ENCODE measurements at places on chromosomes 6 and 20.
A peak's percentile ranks its signal among the peaks of the same experiment; 100 is the strongest.

DNA sequence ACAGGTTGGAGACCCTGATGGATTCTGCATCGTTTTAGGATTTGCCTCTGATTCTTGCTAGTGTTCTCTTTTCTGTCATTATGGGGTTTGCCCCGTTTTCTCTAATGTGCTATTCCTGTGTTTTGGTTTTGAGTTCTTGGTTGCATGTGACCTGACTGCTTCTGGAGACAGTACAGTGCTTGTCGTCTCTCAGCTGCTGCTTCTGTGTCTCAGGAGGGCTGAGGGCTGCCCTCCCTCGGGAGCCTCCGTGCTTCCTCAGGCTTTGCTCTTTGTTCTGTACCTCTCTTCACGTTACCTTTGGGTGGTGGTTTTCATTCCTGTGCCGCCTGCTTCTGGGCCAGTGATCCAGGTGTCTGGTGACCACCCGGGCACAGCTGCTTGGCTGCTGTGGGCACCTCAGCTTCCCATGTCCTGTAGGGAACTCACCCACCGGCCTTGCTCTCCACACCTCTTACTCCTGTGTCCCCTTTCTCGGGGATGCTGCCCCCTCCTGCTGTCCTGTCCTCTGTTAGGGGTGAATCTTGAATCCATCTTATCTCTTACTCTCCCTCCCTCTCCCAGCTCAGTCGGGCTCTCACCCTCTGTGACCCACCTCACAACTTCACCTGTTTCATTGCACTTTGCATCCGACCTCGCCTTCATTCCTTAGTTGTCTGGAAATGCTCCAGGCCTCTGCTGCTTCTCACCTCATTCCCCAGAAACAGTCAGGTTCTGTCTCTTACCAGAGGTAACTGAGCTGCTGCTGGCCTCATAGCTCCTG lies 33.2 kb downstream of the PANK2 start:
- peak; percentile 30 for DNase-seq

DNA sequence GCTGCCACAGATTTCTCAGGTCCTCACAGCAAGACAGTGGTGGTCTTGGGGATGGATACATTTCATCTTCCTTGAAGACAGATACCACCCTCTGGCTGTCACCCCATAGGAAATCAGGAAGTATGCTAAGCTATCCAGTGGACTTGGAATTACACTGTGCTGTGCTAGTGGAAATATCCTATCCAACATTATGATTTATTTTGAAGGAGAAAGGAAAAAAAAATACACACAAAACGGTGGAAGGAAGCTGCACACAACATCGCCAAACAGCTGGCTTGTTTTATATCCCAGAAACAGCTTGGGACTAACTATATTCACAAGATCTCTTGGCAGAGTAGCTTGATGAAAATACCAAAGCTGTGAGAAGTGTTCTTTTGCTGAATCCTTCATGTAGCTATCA lies 257.6 kb downstream of the LAMA2 start:
- DNase-seq: no peak

GRCh38 chr6:40371621-40372020 lies 215.5 kb downstream of the LRFN2 start:
- DNase-seq: no peak

GRCh38 chr20:42703744-42704143 lies 486.0 kb downstream of the PTPRT start:
- DNase-seq: no peak

- DNase-seq: no peak
Observed at GRCh38 chr6:67538032-67538431, 1097.0 kb upstream of the ADGRB3 start.

DNA sequence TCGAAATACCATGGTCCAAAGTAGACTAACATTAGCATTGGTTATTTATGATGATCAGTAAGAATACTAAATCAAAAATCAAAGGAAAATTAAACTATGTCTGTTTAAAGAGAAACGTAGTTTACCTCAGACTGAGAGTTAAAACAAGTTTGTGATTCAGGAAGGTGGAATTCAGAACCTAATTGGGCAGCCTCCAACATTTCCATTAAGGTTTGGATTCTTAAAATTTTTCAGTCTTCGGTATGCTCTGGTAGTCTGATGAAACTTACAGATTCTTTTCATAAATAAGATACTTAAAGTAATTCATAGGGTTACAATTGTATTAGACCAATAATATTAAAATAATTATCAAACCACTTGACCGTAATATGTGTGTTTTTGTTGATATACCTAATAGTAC lies 18.6 kb downstream of the HFE start:
- no peak for DNase-seq

DNA sequence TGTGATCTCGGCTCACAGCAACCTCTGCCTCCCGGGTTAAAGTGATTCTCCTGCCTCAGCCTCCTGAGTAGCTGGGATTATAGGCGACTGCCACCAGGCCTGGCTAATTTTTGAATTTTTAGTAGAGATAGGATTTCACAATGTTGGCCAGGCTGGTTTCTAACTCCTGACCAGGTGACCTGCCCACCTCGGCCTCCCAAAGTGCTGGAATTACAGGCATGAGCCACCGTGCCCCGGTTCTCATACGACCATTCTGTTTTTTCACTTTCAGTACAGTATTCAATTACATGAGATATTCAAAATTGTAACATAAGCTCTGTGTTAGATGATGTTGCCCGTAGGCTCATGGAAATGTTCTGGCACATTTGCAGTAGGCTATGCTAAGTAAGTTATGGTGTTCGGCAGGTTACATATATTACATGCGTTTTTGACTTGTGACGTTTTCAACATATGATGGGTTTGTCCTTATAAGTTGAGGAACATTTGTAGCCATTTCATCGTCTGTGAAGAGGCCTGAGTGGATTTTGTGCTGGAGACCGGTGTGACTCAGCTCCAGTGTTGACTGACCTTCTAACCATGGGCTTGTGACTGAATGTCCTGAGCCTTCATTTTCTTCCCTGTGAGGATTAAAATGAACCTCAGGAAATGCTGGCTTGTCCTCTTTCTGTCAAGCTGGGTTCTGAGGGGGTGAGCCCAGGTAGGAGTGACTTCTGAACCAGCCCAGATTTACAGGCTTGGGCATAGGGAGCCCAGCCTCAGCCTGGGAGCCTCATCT lies 12.2 kb downstream of the PPARD start:
- DNase-seq: no peak

- no peak for DNase-seq
Observed at GRCh38 chr20:38843346-38843745, 37.8 kb downstream of the PPP1R16B start.

- no peak for DNase-seq
Observed at GRCh38 chr6:67818322-67818721, 816.8 kb upstream of the ADGRB3 start.

- no peak for DNase-seq
Observed at GRCh38 chr6:129009851-129010250, 126.9 kb downstream of the LAMA2 start.

DNA sequence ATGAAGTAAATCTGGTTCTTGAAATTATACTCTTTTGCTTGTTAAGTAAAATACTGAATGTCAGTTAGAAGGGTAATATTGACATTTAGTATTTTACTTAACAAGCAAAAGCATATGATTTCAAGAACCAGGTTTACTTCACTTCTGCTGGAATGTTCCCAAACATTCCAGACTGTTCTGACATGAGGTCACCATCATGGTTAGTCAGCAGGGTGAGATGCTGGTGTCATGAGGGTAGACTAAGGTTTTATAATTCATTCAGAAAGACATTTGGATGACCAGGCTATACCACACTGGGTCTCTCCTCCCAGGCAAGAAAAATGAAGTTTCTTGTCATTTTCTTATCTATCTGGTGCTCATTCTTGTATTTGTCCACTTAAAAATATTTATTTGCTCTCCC lies 414.4 kb upstream of the MMS22L start:
- DNase-seq: no peak

- no peak for DNase-seq
Observed at GRCh38 chr6:35488517-35488862, 8.4 kb downstream of the TEAD3 start.

- DNase-seq: no peak
Observed at GRCh38 chr6:127073222-127073621, 45.2 kb upstream of the RSPO3 start.

- no peak for DNase-seq
Observed at GRCh38 chr20:5153612-5154542, 27.1 kb downstream of the CDS2 start.

DNA sequence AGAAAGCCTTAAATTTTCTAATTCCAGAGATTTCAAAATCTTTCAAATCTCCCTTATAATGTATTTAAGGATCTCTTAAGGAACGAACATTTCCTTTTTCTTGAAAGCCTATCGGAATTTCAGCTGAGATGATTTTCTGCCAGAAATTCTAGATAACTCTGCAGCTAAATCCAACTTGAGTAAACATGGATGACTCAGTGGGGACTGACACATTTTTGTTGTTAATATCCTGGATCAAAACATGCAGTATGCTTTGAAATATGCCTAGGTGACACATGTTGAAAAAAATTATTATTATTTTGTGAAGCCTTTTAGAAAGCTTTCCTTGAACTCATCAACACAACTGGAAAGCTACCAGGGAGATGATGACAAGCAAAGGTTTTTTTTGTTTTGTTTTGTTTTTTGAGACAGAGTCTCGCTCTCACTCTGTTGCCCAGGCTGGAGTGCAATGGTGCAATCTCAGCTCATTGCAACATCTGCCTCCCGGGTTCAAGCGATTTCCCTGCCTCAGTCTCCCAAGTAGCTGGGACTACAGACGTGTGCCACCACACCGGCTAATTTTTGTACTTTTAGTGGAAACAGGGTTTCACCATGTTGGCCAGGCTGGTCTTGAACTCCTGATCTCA lies 140.1 kb upstream of the SNX9 start:
- DNase-seq: no peak

GRCh38 chr6:113696960-113697359 lies 160.2 kb upstream of the MARCKS start:
- no peak for DNase-seq

GRCh38 chr6:158784505-158784904 lies 34.7 kb downstream of the EZR start:
- DNase-seq: no peak

GRCh38 chr20:50595433-50595895 lies 85.3 kb downstream of the PTPN1 start:
- no peak for DNase-seq

DNA sequence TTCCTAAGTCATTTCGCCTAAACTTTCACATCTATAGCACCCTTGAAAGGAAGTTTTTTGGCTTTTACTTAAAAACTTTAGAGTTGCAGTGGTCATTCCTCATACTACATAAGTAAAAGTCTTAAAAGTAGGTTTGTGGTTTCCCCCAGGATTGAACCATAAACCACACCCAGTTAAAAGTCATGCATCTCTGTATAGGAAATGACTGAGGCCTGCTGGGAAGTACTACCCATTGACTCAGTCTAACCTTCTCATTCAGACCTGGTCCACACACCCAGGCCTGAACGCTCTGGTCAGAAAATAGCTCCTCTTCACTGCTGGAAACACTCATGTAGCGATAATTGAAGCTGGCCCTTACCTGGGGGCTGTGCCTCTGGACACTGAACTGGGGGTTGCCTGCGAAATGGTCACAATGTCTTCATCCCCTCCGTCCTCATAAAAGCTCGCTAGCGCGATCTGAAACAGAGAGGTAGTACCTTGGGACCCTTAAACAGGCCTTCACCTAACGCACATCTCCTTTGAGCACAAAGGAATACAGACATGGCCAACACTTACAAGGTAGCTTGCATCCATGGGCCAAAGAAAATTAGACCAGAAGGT lies 2.6 kb downstream of the NSFL1C start:
- DNase-seq: no peak

All from aorta (tissue), 5 donors.